ENCODE measurements at places on chromosomes 3 and 15. TPM values are rescaled to one million over a fixed set of nuclear protein-coding genes. Genes with fewer than 3 reads are reported as not detected.

GRCh38 chr3:161770484-161771386 is 274.1 kb downstream of the OTOL1 start:
- no peak overlapping the region for H3K27ac ChIP-seq
- no peak overlapping the region for H3K4me3 ChIP-seq
- no peaks in the 10 kb centered on the region for H3K4me1 ChIP-seq

Gene ETV5
- total RNA-seq = 31.6 TPM

- H3K27me3 ChIP-seq = no peaks in the 10 kb centered on the region
- H3K36me3 ChIP-seq = no peaks in the 10 kb centered on the region
- H3K4me3 ChIP-seq = no peak overlapping the region
- DNase-seq = no peak
- no peak overlapping the region for H3K27ac ChIP-seq
Observed at GRCh38 chr3:14113965-14114635, 10.6 kb downstream of the CHCHD4 start.

GRCh38 chr15:37581866-37582532 is 352.4 kb upstream of the TMCO5A start:
- no peaks in the 10 kb centered on the region for H3K4me1 ChIP-seq
- no peaks in the 10 kb centered on the region for H3K27me3 ChIP-seq
- no peak for DNase-seq
- H3K36me3 ChIP-seq = no peaks in the 10 kb centered on the region
- no peak overlapping the region for H3K4me3 ChIP-seq
- no peak overlapping the region for H3K27ac ChIP-seq

DNA sequence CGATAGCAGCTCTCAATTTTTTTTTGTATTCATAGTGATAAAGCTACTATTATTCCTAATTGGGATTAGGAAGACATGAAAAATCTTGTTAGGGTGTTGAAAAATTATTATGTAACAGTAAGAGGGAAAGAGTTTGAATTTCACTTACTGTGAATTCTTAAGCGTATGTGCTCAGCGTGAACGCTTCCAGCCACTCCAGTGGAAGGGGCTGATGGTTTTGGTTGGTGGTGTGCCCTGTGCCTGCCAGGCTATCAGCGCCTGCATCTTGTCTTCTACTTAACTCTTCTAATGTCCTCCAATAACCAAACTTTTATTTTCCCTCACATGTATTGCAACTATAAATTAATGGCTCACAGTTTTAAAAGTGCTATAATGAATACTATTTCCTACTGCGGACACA is 22.5 kb downstream of the CDIN1 start:
- H3K27ac ChIP-seq = peak overlapping the region; percentile 80
- H3K36me3 ChIP-seq = no peaks in the 10 kb centered on the region
- peak overlapping the region; percentile 20 for H3K4me3 ChIP-seq
- no peaks in the 10 kb centered on the region for H3K27me3 ChIP-seq
- peaks cover 51% of the 10 kb centered on the region for H3K4me1 ChIP-seq
- no peak for DNase-seq

All from gastrocnemius medialis (tissue), 4 donors.